Lung (tissue), 17 donors: ENCODE measurements at places on chromosomes 1 and 21. TPM values are rescaled to one million over a fixed set of nuclear protein-coding genes. Genes with fewer than 3 reads are reported as not detected.

DNA sequence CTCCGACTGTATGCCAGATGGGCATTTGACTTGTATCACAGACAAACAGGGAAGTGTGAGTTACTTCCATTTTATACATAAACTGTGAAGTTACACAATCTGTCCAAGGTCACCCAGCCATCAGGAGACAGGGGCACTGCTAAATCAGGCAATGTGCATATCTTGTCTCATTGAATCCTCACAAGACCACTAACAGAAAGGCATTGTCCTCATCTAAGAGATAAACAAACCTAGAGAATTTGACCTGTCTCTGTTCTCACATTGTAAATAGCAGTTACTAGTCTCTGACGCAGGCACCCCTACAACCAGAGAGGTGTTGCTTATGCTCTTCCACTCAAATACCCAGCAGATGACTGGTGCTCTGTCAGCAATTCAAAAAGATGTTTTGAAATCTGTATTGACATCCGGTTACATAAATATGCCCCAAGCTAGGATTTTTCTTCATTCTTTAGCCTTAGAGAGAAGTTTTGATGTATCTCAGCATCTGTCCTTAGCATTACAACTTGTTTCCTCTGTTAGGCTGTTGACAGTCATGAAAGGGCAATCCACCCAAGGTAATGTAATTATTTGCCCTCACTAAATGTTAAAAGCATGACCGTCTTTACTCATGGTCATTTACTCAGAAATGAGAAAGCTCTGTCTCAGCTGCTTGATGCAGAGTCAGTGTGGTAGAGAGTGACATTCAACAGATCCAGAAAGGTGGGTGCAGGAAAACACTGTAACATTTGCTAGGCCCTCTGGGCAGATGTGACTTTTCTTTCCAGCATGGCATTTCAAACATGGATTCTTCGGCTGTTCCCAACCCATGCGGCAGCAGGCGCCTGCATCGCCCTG is 51.9 kb upstream of the ZNF326 start:
- no peak for DNase-seq
- H3K4me1 ChIP-seq = no peaks in the 10 kb centered on the region
- no peak overlapping the region for H3K4me3 ChIP-seq
- no peaks in the 10 kb centered on the region for H3K27me3 ChIP-seq
- H3K36me3 ChIP-seq = no peaks in the 10 kb centered on the region

- no peaks in the 10 kb centered on the region for H3K27me3 ChIP-seq
- no peaks in the 10 kb centered on the region for H3K36me3 ChIP-seq
- no peak overlapping the region for H3K4me3 ChIP-seq
- no peak for DNase-seq
- H3K4me1 ChIP-seq = peaks cover 15% of the 10 kb centered on the region
These were observed 250.0 kb upstream of the NFIA start for GRCh38 chr1:60832367-60832766.

DNA sequence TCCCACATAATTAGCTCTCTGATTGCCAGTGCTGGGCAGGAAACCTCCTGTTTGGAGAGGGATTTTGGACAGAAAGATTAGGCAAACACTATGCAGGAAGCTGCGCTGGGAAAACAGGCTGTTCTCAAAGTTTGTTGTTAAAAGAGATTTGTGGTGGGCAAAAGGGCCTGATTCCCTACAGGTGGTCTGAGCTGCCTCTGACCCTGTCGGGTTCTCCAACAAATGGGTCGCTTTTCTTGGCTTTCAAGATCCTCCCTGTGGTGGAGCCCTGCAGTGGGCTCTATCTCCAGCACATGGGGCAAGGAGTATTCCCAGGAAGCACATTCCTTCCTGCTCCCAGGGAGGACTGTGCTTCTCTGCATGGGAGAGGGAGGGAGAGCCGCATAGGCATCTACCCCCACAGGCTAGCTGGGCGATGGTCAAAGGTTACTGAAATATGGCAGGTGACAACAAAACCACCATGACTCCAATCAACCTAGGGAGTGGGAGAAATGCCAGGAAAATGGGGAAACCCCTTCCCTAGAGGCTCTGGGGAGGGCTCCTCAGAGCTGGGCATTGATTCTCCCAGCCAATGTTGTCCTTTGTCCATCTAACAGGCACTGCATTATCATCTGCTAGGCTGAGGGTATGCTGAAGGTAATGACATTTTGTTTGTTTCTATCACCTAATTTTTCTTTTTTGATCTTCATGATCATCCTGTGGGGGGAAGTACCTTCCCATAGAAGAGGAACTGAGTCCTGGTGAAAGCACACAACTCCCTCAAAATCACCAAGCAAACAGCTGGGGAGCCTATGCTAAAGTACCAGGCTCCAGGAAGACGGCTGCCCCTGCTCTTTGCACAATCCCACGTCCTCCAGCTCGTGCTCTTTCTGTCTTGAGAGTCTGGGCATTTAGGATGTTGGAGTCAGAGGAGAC is 85.3 kb downstream of the PLXNA2 start:
- DNase-seq = peak; percentile 51
- H3K4me1 ChIP-seq = peaks cover 46% of the 10 kb centered on the region
- no peak overlapping the region for H3K4me3 ChIP-seq
- H3K27me3 ChIP-seq = no peaks in the 10 kb centered on the region

GRCh38 chr1:86409416-86410021 is 13.4 kb upstream of the ODF2L start:
- no peak for DNase-seq
- no peak overlapping the region for H3K4me3 ChIP-seq
- H3K4me1 ChIP-seq = peaks cover 3% of the 10 kb centered on the region
- no peaks in the 10 kb centered on the region for H3K27me3 ChIP-seq
- peak overlapping the region; percentile 13 for H3K27ac ChIP-seq

The FBXO2 gene
- polyA plus RNA-seq = 12.5 TPM

The DISP3 gene
- polyA plus RNA-seq = 0.07 TPM
